ENCODE measurements at places on chromosomes 6 and 20.

DNA sequence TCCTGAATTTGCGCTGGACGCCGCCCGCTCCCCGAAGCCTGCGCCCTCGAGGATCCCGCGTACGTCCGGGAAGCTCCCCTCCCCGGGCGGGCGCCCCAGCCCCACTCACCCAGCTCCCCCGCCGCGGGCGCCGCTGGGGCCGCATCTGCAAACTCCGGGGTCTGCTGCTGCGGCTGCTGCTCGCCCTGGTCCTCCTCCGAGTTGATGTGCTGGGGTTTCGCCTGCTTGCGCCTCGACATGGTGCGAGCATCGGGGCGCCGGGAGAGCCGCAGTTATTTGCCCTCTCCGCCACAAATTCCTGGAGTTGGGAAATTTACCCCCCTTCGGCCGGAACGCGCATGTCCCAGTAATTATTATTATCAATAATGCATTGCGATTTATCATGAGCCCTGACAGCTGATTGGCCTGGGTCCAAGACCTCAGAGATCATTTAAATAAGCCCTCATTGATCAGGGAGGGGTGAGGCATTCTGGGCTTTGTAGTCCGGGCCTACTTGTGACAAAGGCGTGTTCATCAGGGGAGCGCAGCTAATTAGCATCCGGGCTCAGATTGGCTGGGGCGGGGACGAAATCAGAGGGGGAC is at the start of gene SALL4:
Gene SALL4, minus strand, starts transcription at position 352 of the 582 bp plus-strand sequence. Its CDS starts 113 bp downstream, at position 239.
- no peak for DNase-seq

- DNase-seq: peak; percentile 74
Measured at GRCh38 chr6:45922728-45923351, 92.8 kb downstream of the CLIC5 start.

DNA sequence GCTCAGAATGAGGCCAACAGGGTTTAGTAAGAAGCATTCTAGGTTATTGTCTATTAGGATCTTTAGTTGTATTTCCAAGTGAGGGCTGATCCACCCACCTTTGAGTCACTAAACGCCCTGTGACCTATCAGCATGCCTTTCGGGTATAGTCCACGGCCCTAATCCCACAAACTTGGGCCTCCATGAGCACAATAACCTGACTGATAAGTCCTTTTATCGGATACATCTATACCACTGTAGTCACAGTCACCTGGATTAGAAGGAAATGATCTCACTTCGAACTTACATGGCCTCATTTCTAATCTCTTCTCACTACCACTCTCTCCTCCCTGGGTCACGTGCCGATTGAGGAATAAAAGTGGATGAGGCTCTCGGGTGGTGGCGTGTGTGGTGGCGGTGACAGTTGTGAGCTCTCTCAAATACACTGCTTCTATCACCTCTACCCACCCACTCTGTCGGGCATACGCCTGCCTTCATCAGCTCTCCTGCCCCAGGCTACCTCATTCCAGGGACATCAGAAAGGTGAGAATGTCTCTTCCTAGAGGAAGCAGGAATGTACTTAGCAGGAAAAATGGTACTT is 65.2 kb downstream of the TRAM2 start:
- no peak for DNase-seq

- no peak for DNase-seq
Measured at GRCh38 chr6:36631326-36632011, 37.3 kb downstream of the SRSF3 start.

GRCh38 chr6:39225946-39226437 is 3.3 kb downstream of the KCNK5 start:
- DNase-seq: peak; percentile 65

GRCh38 chr20:21623074-21623780 is 82.2 kb upstream of the PAX1 start:
- no peak for DNase-seq

DNA sequence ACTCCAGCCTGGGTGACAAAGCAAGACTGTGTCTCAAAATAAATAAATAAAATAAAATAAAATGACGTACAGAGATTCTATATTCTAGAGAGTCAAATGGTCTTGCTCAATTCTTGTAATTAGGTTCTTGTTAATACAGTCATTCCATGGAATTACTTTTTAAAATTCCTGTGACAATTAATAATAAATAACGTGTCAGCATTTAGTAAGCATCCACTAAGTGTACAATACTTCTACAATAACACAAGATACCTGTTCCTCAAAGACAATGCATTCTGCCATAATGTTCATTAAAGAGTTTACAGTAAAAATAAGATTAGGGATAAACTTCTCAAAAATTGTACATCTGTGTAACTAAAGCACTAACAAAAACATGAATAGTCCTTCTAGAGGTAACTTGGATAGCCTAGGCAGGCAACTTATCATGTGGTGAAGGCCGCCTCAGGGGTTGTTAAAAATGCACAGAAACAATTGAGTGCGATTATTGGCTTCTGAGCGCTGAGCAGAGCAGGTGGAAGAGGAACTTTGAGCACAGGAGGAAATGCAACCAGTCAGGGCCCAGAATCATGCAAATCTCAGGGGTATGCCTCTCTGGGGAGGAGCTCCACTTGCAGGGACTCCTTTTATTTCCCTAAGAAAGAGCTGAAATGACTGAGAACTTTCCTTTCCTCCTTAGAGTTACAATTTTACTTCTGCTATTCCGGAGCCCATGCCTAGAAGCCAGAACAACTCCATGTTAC is 37.1 kb downstream of the QRSL1 start:
- no peak for DNase-seq

GRCh38 chr20:36086767-36087166 is 67.8 kb upstream of the EPB41L1 start:
- DNase-seq: no peak

- DNase-seq: no peak
Measured at GRCh38 chr20:51301026-51301425, 241.5 kb downstream of the NFATC2 start.

DNA sequence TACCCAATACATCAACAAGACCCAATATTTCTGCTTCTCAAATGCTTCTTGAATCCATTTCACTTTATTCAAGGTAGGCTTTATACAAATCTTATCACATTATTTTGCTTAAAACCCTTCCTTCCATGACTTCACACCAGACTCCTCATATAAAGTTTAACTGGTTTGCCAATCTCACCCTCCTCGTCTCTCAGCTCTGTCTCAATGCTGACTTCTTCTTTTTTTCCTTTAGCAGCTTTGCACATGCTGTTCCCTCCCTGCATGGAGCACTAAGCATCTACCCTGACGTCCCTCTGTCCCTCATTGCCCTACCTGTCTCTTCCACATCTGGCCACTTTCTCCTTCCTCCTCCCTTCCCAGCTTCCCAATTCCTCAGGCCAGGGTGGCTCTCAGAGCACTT is 31.4 kb downstream of the KCNK17 start:
- DNase-seq: no peak

- peak; percentile 2 for DNase-seq
Measured at GRCh38 chr20:13995841-13996240, 525 bp downstream of the MACROD2 start.

DNA sequence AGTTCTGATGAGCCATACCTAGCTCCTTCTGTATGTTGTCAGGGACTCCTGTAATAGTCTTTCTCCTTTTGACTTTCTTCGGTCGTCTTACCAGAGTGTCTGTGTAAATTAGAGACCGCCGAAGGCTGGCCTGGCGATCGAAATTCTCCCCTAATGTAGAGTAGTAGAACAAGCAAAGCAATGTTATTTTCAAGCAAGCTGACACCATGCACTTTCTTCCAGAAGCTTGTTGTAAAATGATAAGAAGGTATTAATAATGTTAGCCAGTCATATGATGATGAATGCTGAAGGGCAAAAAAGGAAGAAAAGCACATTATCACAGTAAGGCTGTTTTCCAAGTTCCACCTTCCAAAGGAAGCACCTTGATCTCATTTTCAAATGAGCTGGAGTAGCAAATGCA is 37.9 kb downstream of the HEBP2 start:
- DNase-seq: no peak

DNA sequence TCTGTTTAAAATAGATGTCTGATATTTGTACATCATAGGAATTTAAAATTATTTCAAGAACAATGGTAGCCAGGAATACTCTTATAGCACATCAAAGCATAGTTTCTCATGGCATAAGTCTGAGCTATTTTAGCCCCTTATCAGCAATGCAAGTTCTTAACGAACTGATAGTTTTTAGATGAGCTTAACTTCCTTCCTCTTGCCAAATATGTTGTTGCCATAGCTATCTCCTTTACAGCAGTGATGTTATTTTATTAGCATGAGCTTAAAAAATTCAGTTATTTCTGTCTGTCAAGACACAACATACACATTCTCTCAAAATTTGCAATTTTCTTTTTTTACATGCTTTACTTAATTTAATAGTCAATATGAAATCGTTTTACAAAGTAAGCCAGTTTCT is 867.2 kb downstream of the PHF3 start:
- DNase-seq: no peak

GRCh38 chr6:170048615-170049256 is 242.1 kb downstream of the DLL1 start:
- DNase-seq: no peak

GRCh38 chr20:53570446-53571276 is 23.0 kb downstream of the ZNF217 start:
- no peak for DNase-seq

GRCh38 chr6:155687645-155688044 is 232.0 kb upstream of the NOX3 start:
- DNase-seq: no peak

DNA sequence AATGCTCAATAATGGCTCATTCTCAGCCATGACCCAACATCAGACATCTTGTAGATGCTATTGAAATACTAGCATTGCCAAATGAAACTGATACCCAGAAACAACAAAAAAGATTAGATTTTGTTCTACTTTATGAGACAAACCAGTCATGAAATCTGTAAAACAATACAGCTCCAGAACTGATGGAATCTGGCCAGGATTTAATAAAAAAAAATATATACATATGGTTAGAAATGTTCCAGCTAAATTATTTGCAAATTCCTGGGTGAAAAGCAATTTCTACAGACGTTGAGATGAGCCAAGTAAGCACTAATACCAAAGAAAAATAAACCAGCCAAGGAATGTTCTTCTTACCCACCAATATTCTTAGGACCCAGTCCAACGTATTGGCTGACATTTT is 201.3 kb downstream of the EPHA7 start:
- no peak for DNase-seq

DNA sequence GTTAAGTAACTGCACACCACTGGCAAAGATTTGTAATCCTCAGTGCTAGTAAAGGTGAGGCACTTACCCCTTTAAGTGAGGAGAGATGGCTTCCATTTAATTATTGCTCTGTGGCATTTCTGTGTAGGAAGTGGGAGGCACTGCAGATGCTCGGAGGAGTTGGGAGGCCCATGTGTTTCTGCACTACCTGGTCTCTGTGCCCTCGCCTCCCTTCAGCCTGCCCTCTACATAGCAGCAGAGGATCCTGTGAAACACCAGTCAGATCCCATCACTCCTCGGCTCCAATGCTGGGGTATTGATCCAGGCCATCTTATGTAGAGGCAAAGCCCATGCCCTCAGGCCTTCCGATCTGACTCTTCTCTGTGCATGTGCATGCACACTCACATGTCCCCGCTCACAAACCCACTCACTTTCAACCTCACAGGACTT is 67.0 kb downstream of the SLX4IP start:
- peak; percentile 35 for DNase-seq

GRCh38 chr20:16014436-16014835 is 558.8 kb downstream of the KIF16B start:
- DNase-seq: no peak

DNA sequence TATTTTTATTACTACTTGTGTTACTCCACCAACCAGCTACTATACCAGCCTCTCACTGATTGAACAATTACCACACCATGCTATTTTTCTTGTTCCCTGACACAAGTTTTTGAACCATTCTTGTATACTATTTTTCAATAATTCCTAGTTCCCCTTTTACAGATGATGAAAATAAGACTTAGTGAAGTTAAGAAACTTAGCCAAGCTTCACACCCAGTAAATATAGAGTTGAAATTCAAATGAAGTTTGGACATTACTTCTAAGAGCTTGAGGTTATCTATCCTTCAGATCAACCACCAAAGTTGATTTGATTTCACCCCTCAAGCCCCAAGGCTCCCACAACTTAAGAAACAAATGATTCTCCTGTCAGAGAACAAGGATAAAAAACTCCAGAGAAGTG is 13.1 kb upstream of the BCAS1 start:
- DNase-seq: no peak

DNA sequence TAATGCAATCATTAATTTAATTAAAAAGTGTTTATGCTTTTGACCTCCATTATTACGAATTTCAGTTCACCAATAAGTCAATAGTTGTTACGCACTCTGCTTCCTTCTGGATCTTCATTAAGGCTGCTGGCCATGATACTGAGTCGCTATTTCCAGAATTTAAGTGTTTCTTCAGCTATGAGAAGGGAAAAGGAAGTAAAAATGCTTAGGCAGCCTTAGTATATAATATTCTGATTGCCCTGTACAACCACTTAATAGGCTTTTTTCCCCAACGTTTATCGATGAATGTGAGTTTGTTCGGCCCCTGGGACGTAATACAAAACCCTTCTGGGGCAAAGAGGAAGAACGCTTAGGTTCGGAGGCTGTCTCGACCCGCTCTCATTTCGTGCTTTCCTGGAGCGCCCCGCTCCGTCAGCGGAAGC is 644 bp downstream of the OARD1 start:
- DNase-seq: no peak

DNA sequence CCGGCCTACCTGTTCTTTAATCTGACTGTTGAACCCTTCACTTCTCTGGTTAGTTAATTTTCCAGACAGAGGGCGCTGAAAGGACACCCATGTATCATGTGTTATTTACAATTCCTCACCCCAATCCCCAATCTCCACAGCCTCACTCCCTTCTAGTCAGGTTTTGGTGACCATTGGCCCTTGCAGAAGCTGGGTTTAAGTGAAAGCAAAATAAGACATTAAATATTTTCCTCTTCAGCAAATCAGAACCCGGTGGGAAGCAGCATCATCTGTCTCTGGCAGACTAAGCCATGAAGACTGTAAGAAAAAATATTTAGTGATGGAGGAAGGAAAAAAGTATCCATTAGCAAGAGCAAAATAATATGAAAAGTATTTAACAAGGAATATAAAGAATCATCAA is 9.4 kb upstream of the HLA-DQA1 start:
- peak; percentile 22 for DNase-seq

- no peak for DNase-seq
Measured at GRCh38 chr6:163100259-163100658, 314.3 kb upstream of the QKI start.

- no peak for DNase-seq
Measured at GRCh38 chr6:131208787-131209186, 73.5 kb downstream of the AKAP7 start.

- DNase-seq: no peak
Measured at GRCh38 chr20:18974660-18975059, 161.1 kb downstream of the SCP2D1 start.

DNA sequence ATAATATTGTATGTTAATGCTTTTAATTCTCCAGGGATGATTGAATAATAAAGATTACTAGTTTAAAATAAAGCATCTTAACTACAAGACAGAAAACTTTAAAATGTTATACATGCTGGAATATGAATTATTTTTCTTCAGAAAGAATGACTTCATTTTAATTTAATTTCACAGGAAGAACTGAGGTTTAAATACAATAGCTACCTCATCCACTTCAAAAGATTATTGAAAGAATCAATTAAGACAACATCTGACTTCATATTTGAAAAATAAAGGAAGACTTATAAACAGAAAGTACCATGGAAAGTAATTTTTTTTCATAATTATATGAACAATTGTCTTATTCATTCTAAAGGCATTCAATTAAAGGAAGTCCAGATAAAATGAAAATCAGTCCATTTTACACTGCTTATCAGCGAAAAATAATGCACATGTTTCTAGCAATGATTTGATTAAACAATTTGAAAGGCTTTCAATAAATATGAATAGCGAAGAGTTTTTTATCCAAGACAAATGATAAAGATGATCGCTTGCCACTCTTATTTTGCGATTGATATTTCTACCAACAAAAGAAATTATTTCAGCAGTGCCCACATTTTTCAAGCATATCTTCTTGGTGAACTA is 368.5 kb upstream of the OPRM1 start:
- no peak for DNase-seq

Measured in activated CD4-positive, alpha-beta T cell treated with anti-CD3 and anti-CD28 coated beads for 48 hours (primary cell).